Activated naive CD8-positive, alpha-beta T cell treated with anti-CD3 and anti-CD28 coated beads for 36 hours (primary cell): ENCODE measurements at places on chromosomes 5 and 9. TPM values are rescaled to one million over a fixed set of nuclear protein-coding genes. Genes with fewer than 3 reads are reported as not detected.

Gene PCDHGA3
- total RNA-seq: not detected

Gene ZNF484
- total RNA-seq: 7.0 TPM

Gene FABP6
- not detected for total RNA-seq

DNA sequence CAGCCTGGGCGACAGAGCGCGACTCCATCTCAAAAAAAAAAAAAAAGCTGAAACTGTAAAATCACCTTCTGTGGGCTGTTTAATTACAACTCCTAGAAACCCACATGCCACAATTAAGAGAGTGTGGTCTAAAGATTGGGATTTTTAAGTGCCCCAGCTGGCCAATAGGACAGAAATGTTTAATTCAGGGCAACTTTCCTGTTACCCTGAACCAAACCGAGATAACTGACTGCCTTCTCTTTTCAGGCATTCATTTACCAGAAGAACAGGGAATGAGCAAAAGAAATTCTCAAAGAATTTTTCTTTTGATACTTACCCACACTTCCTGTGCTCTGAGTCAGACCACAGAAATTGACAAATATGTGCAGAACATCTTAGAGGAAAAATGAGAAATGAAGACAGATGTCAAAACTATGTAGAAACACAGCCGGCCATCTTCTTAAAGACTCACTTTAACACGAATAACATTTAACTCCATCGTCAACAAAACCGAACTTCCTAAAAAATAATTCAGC, 221.3 kb upstream of the DAPK1 start:
- no peak for DNase-seq

- peak; percentile 53 for DNase-seq
These were observed 1.2 kb downstream of the SEMA4D start for GRCh38 chr9:89496645-89497256.

DNA sequence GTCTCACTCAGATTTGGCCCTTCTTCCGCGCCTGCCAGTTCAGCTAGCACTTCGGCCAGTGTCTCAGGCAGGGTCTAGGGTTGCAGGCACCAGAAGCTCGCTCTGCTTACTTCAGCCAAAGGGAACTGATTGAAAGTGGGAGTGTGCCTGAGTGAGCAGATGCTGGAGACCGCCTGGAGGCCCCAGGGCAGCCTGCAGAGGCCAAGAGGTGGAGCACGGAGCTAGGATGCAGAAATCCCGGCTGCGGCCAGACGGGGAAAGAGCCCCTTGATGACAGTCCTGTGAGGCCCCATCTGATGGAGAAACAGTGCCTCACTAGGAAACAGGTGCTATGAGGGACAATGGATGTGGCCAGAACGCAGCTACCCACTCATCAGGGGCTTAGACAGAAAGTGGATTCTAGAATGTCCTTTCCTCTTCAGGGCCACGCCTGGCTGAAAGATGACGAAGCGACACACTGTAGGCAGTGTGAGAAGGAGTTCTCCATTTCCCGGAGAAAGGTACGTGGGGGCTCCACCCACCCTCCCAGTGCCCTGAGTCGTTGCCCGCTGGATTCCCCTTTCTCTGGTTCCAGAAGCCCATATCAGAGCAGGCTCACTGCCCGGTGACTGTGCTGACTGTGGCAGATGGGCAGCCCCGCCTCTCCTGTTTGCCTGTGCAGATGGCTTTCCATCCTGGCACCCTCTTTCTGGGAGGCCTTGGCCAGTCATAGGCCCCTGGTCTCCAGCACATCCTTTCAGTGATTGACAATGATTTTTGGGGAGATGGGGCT, 16.1 kb downstream of the HNRNPH1 start:
- DNase-seq: no peak

GRCh38 chr5:105397749-105398148, 1835.2 kb upstream of the NUDT12 start:
- DNase-seq: no peak

DNA sequence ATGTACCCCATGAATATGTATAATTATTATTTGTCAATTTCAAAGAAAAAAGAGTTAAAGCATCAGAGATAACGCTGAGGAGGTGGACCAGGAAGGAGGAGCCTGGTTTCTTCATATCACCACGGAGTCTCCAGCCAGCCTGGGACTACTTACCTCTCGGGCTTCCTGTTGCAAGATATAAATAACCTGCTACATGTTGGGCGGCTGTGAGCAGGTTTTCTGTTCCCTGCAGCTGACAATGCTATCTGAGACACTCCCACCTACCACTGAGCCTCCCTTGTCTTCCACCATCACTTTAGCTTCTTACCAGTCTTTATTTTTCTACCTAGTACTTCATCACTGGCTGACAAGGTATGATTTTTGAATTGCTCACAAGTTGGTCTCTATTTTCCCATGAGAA, 102.7 kb upstream of the CPEB4 start:
- no peak for DNase-seq

DNA sequence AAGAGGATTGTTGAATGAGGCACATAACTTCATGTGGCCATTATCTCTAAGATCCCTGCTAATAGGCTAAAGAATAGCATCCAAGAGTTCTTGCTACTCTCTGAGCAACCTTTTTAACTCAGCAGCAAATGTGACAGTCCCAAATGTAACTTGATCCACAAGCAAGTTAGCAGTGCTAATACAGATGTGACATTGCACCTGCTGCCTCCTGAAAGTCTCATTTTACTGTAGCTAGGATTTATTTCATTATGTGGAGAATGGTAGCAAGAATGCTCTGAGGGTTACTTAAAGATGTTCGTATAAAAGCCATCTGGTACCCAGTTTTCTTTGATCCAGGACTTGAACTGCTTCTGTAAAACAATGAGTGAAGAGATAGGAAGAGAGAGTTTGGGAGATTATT, 45.8 kb downstream of the CDH10 start:
- no peak for DNase-seq

DNA sequence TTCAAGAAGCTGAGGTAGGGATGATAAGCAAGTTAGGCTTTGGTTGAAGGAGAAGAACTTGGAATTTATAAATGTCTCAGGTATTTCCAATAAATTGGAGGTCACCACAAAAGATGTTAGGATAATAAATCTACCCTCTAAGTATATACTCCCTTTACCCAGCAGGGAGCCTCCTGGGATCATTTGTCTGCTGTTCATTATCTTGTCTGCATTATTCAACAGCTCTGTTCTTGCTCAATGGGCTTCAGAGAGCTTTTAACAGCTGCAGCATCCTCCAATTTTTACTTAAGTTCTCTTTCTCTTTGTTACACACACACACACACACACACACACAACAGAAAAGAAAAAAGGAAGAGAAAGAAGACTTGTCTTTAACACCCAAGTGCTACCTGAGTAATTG, 51.7 kb upstream of the VPS13A start:
- no peak for DNase-seq

GRCh38 chr5:138096363-138096762, 12.5 kb downstream of the WNT8A start:
- DNase-seq: no peak

GRCh38 chr5:136811086-136811485, 445.7 kb upstream of the TRPC7 start:
- no peak for DNase-seq

GRCh38 chr5:124650147-124650561, 96.3 kb downstream of the ZNF608 start:
- DNase-seq: no peak

- DNase-seq: no peak
These were observed 13.3 kb upstream of the C9 start for GRCh38 chr5:39377613-39378012.

- DNase-seq: peak; percentile 71
These were observed 25.8 kb upstream of the HMCN2 start for GRCh38 chr9:130239741-130240241.

DNA sequence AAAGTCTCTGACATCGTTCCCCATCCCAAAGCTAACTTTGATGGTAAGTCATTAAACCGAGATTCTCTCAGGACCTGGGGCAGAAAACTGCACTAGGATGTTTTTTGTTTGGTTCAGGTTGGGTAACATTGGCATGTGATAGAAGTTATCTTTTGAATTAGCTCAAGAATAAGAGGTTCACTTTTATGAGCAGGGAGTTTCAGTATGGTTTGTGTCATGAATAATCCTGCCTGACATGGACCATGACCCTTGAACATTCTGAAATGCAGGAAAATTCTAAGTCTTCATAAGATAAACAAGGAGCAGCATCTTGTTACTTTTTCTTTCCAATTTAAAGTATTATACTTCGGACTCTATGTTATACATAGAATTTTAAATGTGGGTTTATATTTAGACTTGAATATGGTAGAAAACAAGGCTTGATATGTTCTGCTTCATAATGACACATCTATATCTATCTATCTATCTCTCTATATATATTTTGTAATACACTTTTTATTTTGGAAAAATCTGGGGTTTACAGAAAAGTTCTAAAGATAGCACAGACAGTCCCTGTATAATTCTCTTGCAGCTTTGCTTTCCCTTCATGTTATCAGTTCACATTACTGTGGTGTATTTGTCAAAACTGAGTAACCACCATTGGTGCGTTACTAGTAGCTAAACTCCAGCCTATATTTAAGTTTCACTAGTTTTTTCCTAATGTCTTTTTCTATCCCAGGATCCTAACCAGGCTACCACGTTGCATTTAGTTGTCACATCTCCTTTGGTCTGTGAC, 102.7 kb upstream of the TAF11L2 start:
- no peak for DNase-seq

- no peak for DNase-seq
These were observed 36.2 kb downstream of the RAPGEF1 start for GRCh38 chr9:131703697-131704096.

- no peak for DNase-seq
These were observed 41.5 kb upstream of the LARP1 start for GRCh38 chr5:154713615-154714125.
